ENCODE measurements at places on chromosomes 1 and 21.

- peak; percentile 68 for DNase-seq
These were observed 83.1 kb downstream of the CAPZB start for GRCh38 chr1:19402031-19402813.

DNA sequence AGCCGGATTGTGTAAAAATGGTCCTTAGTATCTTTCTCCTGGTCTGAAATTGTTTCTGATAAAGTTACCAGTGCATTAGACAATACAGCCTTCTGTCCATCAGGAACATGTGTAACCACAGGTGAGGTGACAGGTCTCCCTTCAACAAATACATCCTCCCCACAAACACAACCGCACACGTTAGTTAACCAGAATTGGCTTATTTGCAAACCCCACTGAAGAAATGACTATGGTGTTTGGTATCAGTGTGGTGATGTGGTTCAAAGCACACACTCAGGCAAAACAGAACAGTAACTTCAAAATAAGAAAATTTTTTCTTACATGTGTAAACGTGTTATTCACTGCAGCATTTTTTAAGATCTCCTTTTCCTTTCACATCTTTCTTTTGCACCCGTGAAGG lies 517.2 kb upstream of the NR5A2 start:
- no peak for DNase-seq

DNA sequence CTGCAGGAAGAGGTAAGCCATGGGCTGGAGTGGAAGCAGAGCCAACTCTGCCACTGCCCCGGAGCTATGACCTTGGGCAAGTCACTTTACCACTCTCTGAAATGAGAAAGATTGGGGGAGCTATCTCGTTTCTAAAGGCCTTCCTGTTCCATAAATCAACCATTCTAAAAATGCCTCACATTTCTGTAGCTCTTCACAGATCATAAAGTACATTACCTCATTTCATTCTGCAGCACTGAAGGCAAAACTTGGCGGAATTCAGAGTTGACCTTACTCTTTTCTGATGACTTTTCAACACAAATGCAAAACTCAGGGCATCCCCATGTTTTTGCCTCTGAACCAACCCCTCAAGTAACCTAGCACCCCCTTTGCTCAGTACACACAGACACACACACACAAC lies 404.0 kb upstream of the NFIA start:
- DNase-seq: no peak

- DNase-seq: peak; percentile 70
These were observed 897 bp downstream of the CYYR1 start for GRCh38 chr21:26572076-26572701.

GRCh38 chr21:33286600-33287456 lies 20.7 kb downstream of the IL10RB start:
- DNase-seq: peak; percentile 74

GRCh38 chr1:184724843-184725242 lies 29.8 kb downstream of the EDEM3 start:
- DNase-seq: no peak

DNA sequence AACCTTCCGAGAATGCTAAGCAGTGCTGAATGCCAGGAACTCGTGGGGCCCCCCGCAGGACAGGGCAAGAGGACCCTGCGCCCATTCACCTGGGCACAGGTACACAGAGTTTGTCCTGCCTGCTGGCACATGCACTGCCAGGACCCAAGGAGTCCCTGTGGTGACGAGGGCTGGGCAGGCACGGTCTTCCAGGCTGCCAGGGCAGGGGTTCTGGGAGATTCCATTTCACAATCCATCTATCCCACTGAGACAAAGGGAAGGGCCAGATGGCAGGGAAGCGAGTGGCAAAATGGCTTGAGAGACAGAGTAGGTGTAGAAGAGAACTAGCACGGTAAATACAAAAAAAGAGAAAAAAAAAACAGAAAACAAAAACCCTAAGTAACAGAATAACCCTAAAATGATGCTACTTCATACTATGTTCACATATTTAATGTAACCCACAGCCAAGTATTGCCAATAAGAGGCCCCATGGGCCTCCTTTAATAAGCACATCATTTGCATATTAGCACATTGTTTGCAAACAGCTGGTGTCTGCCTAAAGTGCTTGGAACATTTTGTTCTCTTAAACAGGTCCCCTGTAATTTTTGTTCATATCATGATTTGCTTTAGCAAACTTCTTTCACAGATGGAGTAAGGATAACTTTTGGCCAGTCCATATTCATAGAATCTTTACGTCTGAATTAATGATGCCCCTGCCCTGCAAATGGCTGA lies 83.8 kb downstream of the STUM start:
- DNase-seq: no peak

- DNase-seq: no peak
These were observed 61.3 kb downstream of the NDUFS5 start for GRCh38 chr1:39087435-39087834.

- DNase-seq: no peak
These were observed 8.0 kb upstream of the RIMS3 start for GRCh38 chr1:40673452-40673851.

DNA sequence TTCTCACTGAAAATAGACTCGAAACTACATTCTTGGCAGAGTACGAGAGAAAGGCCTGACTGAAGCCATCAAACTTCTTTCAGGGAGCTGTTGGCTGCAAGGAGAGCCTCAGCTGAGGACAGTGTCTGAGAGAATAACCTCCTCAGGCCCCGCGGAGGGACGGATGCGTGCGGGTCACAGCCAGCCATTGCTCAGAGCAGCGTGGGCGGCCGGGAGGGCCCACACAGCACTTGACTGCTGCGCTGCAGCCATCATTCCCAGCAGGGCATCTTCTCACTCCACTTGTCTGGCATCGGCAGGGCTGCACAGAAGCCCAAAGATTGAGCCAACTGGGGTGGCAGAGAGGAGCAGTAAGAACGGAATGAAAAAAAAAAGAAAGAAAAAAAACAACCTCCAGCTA lies 113.5 kb downstream of the XCL2 start:
- no peak for DNase-seq

- no peak for DNase-seq
These were observed 52.8 kb upstream of the TRABD2B start for GRCh38 chr1:48049823-48050535.

DNA sequence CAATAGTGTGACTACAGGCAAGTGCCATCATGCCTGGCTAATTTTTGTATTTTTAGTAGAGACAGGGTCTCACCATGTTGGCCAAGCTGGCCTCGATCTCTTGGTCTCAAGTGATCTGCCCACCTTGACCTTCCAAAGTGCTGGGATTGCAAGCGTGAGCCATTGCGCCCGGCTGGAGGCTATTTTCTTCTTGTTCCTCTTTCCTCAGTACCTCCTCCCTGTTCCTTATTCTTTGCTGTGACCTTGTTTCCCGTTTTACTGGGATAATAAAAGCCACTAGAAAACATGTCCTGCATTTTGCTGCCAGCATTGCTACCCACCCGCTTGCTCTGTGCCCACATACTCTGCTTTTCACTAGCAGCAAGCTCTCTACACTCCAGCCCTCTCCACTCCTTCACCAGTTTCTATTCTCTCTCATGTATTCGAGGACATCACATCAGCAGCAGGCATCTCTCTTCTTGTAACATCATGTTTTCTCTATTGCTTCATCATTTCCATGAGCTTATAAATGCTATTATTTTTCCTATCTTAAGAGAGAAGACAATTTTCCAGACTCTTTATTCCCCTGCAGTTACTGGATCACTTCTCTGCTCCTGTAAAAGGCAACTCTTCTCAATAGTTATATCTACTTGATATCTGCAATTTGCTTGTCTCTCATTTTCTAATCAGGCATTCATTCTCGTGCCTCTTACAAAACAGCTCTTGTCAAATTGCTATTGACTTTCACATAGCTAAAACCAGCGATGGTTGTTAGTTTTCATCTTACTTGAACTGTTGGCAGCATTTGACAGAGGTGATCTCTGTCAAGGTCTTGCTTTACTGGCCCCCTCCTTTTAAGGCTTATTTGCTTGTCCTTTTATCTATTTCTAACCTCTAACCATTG lies 34.5 kb upstream of the C21orf91 start:
- DNase-seq: no peak

DNA sequence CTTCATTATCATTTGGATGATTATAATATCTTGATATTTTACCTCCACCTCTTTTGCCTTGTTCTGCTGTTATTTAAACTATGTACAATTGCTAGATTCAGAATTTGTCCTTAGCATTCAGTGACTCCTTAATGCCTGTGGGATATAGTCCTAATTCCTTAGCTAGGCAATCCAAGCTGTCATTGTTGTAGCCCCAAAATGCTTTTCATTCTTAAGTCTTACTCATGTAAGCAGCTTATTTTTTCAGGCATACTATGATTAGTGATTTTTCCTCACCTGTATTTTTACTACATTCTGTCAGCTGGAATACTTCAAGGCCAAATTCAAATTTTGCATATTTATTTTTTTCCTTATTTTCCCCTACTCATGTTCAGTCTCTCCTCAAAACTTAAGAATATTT lies 13.4 kb downstream of the PKN2 start:
- no peak for DNase-seq

DNA sequence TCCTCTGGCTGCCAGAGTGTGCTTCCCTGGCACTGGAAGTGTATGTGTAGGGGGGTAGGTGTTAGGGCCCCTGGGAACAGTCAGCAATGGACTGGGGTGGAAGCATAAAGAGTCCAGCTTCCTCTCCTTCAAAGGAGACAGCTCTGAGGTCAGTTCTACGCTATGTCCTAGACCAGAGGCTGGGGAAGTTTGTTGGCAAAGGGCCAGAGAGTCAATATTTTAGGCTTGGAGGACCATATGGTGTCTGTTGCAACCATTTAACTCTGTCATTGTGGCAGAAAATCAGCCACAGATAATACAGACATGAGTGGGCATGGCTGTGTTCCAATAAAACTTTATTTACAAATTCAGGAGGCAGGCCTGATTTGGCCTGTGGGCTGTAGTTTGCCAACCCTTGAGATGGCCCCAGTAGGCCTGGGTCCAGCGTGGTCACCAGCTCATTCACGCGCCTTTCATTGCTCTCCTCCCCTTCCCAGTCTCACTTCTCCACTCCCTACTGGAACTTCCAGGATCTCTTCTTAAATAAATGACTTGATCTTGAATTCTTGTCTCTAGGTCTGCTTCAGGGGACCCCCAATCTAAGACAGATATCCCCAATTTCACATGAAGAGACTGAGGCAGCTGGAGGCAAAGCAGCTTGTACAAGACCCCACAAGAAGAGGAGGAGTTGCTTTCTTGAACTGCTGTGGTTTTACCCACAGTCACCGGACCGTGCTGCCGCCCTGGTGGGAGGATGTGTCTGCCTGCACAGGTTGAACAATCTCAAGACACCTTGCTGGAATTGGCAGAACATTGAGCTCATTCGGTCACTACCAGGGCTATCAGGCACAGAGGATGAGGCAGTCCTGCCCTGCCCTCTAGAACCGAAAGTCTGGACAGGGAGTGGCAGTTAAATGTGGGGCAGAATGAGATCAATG lies 162.4 kb upstream of the POU3F1 start:
- no peak for DNase-seq

DNA sequence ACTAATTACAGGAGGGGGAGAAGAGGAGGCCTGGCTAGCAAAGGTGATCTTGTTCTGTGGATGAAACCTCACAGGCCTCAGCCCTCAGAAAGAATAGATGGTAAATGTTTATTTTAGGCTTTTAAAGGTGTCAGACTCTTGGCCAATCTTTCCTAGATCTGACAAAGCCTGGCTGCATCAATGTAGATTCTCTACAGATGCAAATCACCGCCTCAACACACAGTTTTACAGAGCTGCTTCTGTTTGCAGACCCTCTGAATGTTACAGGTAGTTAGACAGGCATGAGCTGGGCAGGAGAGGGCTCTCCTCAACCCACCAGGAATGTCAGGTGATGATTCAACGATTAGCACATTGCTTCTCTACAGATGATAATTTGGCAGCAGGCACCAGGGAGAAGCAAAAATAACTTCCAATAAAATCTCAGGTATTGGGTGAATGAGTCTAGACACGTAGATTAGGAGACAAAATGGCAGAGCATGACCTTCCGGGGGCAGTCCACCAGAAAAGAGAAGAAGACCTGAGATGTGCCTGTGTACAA lies 105.4 kb upstream of the VANGL1 start:
- DNase-seq: no peak

GRCh38 chr1:40939320-40940059 lies 40.0 kb upstream of the CTPS1 start:
- no peak for DNase-seq

DNA sequence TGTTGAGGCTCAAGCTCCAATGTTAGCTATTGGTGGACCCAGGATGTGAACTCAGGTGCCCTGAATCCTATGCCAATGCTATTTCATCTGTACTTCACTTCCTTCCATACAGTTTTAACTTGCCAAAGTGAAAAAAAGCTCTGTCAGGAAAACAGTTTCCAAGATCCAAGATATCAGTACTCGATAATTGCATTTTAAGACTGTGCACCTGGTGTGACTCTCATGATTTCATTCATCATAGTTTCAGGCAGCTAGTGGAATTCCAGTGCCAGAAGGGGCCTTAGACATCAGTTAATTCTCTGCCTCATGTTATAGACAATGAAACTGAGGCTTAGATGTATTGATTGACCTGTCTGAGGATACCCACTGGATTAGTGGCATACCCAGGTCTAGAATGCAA lies 26.5 kb upstream of the LEPR start:
- no peak for DNase-seq

DNA sequence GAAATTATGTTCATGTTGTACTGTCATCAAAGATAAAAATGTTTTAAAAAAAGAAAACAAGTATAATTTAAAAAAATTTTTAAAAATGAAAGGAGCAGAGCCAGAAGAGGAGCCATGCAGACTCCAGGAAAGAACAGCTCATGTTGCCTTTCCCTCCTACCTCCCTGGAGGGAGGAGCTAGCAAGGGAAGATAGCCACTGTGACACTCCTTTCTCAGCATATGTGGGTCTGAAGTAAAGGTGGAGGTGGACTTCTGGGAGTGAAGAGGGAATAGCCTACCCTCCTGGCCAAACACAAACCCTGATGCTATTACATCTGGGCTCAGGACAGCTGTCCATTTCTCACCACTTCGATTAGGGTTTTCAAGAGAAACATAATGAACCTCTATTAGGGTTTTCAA lies 54.2 kb downstream of the SLC2A1 start:
- DNase-seq: no peak

DNA sequence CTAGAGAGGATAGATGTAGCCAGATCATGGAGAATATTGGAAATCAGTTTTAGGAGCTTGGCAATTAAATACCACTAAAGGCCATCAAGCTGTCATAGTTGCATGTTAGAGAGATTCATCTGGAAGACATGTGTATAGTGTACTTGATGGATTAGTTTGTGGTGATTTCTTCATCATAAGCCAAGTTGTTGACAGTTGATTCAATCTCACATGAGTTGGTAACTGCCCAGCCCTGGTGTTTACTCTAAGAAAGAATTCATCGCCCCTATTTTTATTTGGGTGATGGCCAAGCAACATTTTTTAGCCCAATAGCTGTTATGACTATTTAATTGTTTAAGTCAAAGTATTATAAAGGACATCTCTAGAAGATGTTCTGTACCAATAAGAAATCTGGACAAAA lies 737.6 kb downstream of the PLA2G4A start:
- no peak for DNase-seq

- no peak for DNase-seq
These were observed 47.3 kb upstream of the LYPLAL1 start for GRCh38 chr1:219126377-219126776.

- DNase-seq: no peak
These were observed 20.8 kb upstream of the IL10 start for GRCh38 chr1:206792939-206793607.
